ENCODE measurements at places on chromosomes 11 and 22. TPM values are rescaled to one million over a fixed set of nuclear protein-coding genes. Genes with fewer than 3 reads are reported as not detected.

OR2AT4 gene
- total RNA-seq, result not detected

SBF2 gene
- 61.2 TPM for total RNA-seq

TRIM49D1 gene
- not detected for total RNA-seq

PATE1 gene
- not detected for total RNA-seq

KIAA0930 gene
- total RNA-seq, result 43.4 TPM

BDNF gene
- 8.0 TPM for total RNA-seq

TBX1 gene
- not detected for total RNA-seq

CRYBB2 gene
- not detected for total RNA-seq

PDGFB gene
- not detected for total RNA-seq

C11orf21 gene
- 0.29 TPM for total RNA-seq

LMO1 gene
- not detected for total RNA-seq

ANGPTL5 gene
- 1.2 TPM for total RNA-seq

BTBD18 gene
- total RNA-seq, result not detected

MMP8 gene
- total RNA-seq, result under 0.01 TPM

INSC gene
- total RNA-seq, result 0.72 TPM

TRABD gene
- 13.8 TPM for total RNA-seq

SCARF2 gene
- 23.9 TPM for total RNA-seq

POU2AF2 gene
- total RNA-seq, result not detected

VSIG10L2 gene
- total RNA-seq, result not detected

THY1 gene
- total RNA-seq, result 308 TPM

KRTAP5-8 gene
- total RNA-seq, result 0.36 TPM

PHF5A gene
- total RNA-seq, result 38.4 TPM
